ENCODE measurements at places on chromosomes 12 and 14.
A peak's percentile ranks its signal among the peaks of the same experiment; 100 is the strongest.

DNA sequence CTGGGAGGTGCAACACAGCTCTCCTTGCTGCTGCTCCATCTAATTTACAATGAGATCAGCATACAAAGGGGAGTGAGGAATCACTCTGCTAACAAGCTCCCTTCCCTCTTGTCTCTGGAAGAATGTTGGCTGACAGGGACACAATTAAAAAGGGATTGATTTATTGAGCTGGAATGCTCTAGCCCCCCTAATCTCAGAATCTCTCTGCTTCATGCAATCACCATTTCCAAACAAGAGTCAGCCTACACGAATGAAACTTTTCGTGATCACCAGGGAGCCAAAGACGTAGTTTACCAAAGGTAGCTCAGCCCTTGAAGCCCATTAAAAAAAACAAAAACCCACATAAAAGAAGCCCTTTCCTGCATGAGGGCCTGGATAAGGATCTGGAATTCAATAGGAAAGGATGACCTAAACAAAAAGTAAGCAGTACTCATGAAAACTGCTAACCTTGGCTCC lies 223.8 kb downstream of the C12orf75 start:
- DNase-seq = no peak

DNA sequence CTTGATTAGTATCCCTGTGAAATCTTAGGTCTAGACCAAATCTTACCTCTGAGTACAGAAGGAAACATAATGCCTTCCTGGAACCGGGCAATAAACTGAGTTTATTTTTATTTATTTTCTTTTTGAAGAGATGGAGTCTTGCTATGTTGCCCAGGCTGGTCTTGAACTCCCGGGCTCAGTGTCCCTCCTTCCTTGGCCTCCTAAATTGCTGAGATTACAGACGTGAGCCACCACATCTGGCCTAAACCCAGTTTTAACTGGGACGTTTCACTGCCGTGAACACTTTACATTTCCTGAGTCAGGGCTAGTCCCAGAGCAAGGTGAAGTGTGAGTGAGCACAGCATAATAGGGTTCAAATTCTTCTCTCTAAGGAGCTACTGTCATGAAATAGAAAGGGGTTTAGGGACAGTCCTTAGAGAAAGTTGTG lies 671 bp downstream of the GUCY2C start:
- no peak for DNase-seq

DNA sequence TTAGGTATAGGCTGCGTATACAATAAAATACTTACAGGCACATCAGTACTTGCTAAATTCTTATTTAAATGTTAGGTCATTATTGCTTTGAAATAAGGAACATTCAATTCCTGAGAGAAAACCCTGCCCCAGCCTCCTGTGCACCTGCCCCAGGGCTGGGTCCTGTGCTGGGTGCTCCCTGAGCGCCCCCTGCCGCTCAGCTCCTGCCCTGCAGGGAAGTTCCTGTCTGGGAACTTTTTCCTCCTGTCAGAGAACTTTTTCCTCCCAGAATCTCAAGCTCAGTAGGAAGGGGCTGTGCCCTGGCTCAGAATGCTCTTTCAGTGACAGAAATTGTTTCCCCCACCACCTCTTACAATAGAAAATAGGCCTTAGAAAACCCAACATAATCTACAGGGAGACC lies 751.1 kb downstream of the TMEM121 start:
- DNase-seq = no peak

GRCh38 chr12:53844994-53845844 lies 93.4 kb upstream of the HOXC13 start:
- no peak for DNase-seq

DNA sequence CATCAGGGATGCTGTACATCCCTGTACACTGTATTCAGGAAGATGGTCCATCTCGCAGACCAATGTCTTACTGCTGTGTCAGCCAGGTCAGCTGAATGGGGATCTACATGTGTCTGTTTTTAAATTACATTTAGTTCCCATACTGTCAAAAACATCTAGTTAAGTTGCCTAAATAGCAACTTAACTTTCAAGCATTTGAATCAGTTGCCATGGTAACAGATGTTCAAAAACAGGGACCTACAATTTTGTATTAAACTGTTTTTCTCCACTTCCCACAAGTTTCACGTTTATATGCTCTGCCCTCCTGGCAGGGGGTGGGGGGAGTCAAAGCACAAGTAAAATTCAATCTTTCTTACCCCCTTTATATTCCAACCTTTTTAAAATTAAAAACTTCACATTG lies 38.3 kb downstream of the C12orf42 start:
- DNase-seq = no peak

- no peak for DNase-seq
Observed at GRCh38 chr12:34406996-34407300, 384.7 kb downstream of the ALG10 start.

DNA sequence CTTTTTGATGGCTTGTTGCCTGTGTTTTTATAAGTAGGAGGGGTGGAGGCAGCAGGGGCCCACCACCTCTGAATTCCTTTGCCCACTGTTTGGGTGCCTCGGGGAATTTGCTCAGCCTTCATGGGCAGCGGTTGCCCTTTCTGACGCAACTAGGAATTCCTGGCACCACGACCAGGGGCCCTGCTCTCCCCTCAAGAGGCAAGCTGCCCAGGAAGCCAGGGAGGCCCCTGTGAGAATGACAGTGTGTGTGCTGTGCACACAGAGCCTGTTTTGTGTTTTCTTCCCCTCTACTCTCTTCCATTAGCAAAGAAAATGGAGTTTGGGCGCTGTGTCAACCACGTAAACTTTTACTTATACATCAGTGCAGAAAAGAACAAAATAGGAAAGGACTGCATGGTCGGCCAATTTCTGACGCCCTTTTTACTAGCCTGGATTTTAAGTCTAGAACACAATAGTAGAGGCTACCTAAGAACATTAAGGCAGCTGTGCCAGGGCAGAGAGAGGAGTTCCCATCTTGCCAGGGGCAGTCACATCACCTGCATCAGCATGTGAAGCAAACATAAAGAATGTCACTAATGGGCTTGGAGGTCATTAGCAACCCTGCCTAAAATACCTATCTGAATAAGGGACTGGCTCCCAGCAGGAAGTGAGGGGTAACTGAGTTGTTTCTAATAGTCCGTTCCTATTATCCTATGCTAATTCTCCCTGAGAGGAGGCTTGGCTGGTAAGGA lies 17.9 kb upstream of the PTGR2 start:
- peak; percentile 51 for DNase-seq

DNA sequence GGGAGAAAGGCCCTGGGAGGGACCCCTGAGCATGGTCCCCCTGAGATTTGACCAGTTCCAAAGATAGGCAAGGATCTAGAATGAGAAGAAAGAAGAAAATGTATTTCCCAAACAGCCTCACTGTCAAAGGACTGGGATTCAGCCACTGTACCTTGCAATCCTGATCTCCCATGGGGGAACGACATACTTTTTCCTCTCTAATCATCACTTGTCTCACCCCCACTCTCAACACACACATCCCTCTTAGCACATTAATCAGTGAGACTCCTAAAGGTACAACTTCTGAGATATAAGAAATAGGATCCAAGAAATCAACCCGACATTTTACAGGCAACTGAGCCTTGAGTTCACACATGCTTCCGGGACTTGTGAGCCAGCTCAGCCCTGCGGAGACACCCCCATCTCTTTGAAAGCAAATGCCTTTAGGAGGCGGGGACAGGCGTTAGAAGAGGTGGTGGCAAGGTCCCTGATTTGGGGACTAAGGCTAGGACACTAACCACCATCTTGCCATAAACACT lies 1.4 kb downstream of the MAP3K9 start:
- DNase-seq = no peak

DNA sequence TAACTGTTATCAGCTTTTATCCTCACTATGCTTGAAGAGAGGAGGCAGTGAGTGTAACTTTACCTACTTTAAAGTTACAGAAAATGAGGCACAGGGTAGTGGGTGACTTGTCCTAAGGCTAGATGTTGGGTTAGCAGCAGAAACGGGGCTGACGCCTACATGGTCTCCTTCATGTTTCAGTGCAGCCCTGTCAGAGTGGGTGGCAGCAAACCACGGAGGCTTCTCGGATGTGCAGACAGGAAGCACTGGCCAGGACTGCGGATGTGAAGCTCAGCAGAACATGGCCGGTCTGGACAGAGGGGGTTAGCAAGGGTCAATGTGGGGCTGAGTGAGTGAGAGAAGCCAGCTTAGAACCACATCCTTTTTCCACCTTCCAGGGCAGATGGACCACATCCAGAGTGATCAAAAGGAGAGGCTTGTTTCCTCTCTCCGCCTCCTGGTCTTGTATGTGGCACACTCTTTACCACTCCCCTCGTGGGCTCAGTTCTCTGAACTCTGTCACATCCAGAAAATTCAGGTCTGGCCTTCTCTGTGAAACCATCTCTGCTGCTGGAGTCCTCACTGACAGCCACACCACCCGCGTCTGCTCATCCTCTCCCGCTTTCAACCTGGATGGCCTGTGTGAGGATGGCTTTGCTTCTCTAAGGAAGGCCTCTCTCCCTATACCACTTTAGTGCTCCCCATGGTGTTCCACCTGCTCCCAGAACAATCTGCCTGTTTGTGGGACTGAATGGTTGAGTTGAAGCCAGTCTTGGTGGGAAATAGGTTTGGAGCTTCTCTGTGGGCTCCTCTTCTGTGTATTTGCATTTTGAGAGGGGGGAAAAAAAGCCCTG lies 14.1 kb downstream of the SUSD6 start:
- peak; percentile 23 for DNase-seq

GRCh38 chr12:91923864-91924263 lies 221.8 kb downstream of the BTG1 start:
- DNase-seq = no peak

- DNase-seq = no peak
Observed at GRCh38 chr12:234891-235415, 21.0 kb upstream of the SLC6A12 start.

- DNase-seq = no peak
Observed at GRCh38 chr12:113781415-113782198, 184.5 kb downstream of the RBM19 start.

DNA sequence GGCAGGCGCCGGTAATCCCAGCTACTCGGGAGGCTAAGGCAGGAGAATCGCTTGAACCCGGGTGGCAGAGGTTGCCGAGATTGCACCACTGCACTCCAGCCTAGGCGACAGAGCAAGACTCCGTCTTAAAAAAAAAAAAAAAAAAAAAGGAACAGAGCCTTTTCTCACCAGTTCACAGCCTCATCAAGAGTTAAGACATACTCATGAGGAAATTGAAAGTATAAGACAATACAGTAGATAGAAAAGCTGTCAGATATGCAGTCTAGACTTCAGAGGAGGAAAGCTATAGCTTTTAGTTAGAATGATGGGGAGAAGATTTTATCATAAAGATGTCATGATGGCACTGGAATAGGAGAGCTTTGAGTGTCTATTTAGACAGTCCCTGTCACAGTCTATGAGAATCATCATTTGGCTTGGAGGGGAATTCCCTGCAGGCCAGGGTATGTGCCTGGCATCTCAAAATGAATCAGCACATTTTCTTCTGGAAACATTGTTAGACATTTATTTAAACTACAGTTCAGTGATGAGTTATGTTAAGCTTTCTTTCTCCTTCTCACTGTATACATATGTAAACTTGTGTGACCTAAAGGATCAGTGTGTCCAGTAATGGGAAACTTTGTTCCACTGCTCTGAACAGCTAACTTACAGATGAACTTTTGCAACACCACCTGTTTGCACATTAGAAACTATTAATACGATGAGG lies 2.9 kb upstream of the RAB35 start:
- DNase-seq = no peak

DNA sequence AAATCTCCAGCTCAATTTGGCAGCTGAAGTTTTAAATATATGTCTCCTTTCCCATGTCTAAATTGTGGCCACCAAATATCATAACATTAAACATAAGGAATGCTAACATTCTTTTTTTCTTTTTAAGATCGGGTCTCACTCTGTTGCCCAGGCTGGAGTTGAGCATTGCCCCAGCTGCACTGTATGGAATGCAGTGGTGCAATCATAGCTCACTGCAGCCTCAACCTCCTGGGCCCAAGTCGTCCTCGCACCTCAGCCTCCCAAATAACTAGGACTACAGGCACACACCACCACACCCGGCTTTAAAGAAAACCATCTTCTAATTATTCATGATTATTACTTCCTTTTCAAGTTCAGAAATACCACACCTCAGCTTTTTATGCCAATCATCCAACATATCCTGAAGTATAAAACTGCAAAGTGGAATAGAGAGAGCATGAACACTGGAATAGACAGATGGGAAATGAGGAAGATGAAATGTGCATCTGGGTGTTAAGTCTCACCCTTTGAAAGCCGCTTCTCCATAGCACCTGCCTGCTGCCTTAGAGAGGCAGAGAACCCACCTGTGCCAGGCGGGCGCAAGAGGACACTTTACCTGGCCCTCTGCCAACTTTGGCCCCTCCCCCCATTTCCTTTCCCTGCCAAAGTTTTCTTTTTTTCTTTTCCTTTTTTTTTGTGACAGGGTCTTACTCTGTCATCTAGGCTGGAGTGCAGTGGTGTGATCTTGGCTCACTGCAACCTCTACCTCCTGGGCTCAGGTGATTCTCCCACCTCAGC lies 2.8 kb upstream of the EML1 start:
- DNase-seq = no peak

GRCh38 chr14:101760138-101761011 lies 1.1 kb upstream of the PPP2R5C start:
- DNase-seq = peak; percentile 98

GRCh38 chr12:4584281-4584680 lies 22.3 kb downstream of the DYRK4 start:
- no peak for DNase-seq

DNA sequence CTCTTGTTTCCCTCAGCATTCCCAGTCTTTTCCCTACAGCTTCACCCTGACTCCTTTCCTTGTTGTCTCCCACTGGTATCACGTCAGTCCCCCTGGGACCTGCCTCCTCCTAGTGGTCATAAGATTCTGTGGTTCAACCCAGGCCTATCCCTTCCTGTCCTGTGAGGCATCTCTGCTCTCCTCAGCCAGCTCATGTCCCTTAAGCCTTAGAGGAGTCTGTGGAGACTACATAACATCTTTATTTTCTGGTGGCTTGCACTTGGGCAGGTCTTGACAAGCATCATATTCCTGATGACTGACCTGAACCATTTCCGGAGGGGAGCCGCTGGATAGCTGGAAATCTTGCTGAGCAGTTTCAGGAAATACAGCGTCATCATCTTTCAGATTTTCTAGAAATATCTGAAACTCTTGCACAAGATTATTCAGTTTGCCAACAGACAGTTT lies 688 bp downstream of the C12orf71 start:
- DNase-seq = no peak

- DNase-seq = no peak
Observed at GRCh38 chr12:120362516-120363273, 6.3 kb downstream of the MSI1 start.

- DNase-seq = no peak
Observed at GRCh38 chr12:76156726-76157125, 72.2 kb upstream of the NAP1L1 start.

GRCh38 chr14:94291159-94291905 lies 1.7 kb downstream of the SERPINA10 start:
- DNase-seq = no peak

DNA sequence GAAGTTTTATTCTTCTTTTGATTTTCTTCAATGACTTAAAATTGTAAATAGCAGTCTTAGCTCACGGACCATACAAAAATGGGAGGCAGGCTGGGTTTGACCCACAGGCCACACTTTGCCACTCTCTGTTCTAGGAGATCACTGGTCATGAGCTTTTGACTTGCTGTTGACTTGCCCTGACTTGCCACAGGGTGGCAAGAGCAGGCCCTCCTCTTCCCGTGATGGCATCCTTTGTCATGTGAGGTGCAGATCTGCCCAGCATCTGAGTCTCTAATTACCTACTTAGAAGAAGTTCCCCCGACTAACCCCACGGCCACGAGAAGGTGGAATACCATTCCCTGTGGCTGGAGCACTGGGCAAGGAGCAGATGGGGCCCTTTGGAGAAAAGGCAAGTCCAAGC lies 81.0 kb upstream of the SCAF11 start:
- DNase-seq = no peak

- no peak for DNase-seq
Observed at GRCh38 chr14:102044566-102044965, 42.3 kb downstream of the HSP90AA1 start.
